NAMALWA (cell line): ENCODE measurements at places on chromosomes 1 and 21.

GRCh38 chr1:110060034-110060661 is 10.3 kb downstream of the ALX3 start:
- DNase-seq = peak; percentile 75

- no peak for DNase-seq
These were observed 29.0 kb upstream of the ABCG1 start for GRCh38 chr21:42189860-42190485.

DNA sequence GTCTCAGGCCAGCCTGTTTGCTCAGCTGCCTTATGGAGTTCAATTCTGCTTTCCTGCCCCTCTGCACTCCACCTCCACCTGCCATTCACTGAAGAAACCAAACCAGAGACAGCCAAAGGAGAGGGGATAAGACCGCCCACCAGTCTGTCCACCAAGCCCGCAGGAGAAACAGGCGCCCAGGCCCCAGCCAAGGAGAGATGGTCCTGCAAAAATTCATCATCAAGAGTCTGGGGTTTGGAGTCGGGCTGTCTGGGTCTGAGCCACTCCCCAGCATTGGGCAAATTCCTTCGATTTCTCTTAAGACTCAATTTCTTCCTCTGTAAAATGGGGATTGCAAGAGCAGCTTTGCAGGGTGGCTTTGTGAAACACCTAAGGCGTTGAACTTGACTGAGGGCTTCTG is 121.4 kb upstream of the RUNX3 start:
- no peak for DNase-seq

DNA sequence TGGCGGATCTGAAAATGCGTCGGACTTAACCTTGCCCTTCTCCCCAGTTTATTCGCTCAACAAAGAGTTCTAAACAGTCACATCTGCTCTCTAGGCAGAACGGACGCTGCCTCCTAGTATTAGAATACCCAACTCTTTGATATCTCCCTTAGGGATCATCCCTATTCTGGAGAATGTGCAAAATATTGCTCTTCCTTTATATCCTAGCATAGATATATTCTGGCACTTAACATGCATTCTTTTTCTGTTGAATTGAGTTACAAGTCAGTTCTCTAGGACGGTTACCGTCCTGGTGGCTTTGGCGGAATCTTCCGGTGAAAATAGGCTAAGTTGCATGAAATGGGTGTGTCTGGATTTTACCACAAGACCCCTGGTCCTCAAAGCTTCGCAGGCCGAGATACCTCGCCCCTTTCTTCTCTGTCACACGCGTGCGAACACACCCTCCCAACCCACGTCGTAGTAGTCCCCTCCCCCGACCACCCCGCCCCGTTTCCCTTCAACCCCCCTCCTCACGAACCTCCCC is 501 bp upstream of the DNAJC6 start:
- DNase-seq = no peak

DNA sequence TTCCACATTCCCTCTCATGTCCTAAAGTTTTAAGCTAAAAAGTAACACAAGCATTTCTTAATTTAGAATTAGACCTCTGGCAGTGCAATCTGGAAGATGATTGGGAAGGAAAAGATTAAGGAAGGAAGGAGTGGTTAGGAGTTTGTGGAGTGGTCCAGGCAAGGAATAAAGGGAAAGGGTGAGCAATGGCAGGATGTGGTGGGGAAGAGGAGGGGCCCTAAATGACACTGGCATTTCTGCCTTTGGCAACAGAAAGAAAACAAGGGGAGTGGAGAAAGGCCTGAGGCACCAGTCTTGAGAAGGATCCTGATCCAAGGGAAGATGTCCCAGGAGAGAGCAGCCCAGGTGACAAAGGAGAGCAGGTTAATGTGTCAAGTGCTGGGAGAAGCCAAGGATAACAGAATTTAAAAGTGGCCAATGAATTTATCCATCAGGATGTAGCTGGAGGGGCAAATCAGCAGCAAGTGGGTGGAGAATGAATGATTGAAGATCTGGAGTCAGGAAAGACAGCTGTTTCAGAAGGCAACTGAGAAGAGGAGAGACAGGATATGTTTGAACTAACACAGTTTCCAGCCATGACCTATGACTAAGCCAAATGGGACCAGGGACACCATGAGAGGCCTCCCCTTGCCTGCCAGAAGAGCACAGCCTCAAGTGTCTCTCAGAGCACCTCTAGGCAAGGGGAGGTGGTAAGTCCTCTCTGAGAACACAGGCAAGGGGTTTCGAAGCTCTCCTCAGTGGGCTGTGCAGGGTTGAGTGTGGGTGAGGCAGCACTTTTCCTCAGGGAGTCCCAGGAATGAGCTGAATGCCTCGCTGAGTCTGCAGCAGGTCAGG is 20.9 kb upstream of the LY9 start:
- DNase-seq = no peak
